Omental fat pad (tissue), 4 donors: ENCODE measurements at places on chromosomes 11 and 22.

DNA sequence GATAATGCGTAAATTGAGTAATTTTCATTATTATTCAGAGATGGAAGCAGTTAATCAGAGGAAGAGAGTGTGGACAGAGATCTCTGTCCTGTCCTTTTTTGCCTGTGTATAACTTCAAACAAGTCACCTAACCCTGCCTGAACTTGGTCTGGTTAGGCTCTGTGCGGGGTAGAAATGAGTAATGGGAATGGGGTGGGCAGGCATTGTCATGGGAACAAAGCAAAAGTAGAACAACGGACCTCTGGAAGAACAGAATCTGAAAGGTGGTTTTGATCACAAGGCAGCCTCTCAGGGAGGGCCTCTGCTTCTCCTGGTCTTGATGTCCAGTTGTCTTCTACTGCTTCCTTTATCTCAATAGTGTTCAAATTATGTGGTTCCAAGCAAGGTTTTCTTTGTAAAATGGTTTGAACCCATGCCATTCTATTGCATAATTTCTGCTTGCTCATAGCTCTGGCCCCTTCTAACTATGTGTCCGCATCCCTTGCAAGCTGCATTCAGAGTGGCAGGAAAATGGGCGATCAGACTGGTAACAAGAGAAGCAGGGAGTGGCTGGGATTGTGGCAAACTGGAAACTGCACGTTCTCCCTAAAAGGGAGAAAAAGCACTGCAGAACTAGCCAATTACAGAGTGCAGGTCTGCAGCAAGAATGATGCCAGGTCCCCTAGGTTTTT is 76.1 kb downstream of the PRR5L start:
- DNase-seq = no peak

GRCh38 chr22:27983361-27983791 is 64.3 kb upstream of the PITPNB start:
- no peak for DNase-seq

DNA sequence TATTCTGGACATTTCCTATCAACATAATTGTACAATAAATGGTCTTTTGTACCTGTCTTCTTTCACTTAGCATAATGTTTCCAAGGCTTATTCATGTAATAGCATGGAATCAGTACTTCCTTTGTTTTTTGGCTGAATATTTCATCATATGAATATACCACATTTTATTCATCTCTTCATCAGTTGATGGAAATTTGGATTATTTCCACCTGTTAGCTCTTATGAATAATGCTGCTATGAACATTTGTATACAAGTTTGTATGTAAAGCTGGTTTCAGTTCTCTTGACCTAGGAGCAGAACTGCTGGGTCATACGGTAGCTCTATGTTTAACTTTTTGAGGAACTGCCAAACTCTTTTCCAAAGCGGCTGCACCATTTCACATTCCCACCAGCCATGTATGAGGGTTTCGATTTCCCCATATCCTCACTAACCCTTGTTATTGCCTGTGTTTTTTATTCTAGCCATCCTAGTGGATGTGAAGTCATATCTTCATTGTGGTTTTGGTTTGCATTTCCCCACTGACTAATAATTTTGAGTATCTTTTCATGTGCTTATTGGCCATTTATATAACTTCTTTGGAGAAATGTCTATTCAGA is 20.9 kb downstream of the EXT2 start:
- DNase-seq = no peak

- DNase-seq = no peak
These were observed 5.8 kb downstream of the DEPDC7 start for GRCh38 chr11:33021501-33021900.

DNA sequence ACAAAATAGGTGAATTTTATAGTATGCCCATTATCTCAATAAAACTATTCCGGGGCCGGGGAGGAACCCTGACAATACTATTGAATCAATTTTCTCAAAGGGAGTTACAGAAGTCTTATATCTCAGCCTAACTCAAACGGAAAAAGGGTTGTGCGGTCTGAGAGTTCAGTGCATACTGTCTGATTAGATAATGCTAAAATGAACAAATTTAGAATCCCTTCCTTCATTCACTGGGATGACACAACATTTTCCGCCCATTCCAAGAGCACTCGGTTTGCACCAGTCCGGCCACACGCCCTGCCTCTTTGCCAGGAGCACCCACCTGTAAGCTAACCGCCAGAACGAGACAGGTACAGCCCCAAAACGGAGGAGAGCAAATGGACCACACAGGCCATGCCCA is 50.0 kb upstream of the NFRKB start:
- no peak for DNase-seq

DNA sequence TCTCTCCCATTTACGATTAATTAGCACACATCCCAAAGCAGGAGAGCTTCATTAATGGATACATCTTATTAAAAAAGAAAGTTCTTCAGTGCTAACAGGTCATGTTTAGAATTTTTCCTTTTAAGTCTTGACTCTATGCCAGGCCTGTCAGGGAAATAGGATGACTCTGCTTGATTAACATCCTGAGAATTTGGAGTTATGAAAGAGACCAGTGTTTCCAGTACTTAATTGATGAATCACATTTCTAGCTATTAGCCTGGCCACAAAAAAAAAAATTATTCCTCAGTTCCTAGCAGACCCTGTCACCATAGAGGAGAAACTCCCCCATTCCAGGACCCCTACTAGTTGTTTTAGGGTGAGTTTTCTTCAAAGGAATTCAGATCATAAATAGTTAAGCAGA is 23.6 kb upstream of the ME3 start:
- DNase-seq = no peak

DNA sequence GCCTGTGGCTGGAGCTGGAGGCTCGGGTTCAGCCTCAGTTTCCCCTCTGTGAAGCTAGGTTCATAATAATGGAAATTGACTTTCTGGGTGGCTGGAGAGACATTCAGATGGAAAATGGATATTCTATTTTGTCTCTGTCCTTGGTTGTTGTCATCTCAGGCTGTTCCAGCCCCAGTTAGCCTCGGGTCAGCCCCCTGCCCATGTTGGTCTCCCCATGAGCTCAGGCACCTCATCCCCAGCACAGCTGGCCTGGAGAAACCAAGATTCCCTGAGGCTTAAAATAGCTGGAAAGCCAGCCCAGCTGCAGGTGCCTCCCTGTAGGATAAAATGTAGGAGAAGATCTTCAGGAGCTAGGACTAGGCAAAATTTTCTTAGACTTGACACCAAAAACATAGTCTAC is 129.5 kb downstream of the MED15 start:
- DNase-seq = no peak

- no peak for DNase-seq
These were observed 100.8 kb downstream of the KIAA1671 start for GRCh38 chr22:25053153-25053805.

- DNase-seq = no peak
These were observed 61.5 kb upstream of the POU2AF1 start for GRCh38 chr11:111440416-111441205.
